Mesendoderm (in vitro differentiated cells): ENCODE measurements at places on chromosomes 7 and 10.

- DNase-seq = no peak
Measured at GRCh38 chr10:1687623-1688150, 49.6 kb downstream of the ADARB2 start.

- DNase-seq = no peak
Measured at GRCh38 chr10:69464401-69464800, 13.1 kb downstream of the TSPAN15 start.

GRCh38 chr7:31782411-31782991 is 95.5 kb downstream of the PPP1R17 start:
- peak; percentile 81 for DNase-seq

GRCh38 chr7:11130012-11130411 is 156.3 kb downstream of the PHF14 start:
- DNase-seq = peak; percentile 39
